Caki2 (cell line): ENCODE measurements at places on chromosomes 16 and 17. TPM values are rescaled to one million over a fixed set of nuclear protein-coding genes. Genes with fewer than 3 reads are reported as not detected.

The ARL5C gene
- total RNA-seq, result not detected in 2 replicates

DNA sequence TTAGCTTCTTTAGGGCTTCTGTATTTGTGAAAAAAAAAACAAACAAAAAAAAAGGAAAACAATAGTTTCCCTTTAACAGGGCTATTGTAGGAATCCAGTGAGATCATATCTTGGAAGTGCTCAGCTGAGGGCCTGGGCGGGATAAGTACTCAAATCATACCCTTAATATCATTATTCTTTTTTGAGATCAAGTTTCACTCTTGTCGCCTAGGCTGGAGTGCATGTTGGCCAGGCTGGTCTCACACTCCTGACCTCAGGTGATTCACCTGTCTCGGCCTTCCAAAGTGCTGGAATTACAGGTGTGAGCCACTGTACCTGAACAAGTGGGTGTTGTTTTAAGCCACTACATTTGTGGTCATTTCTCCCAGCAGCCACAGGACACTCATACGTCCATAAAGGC lies 87.0 kb downstream of the CDH13 start:
- DNase-seq, result no peak

The CDH15 gene
- total RNA-seq, result 0.51 and 1.0 TPM in 2 replicates

DNA sequence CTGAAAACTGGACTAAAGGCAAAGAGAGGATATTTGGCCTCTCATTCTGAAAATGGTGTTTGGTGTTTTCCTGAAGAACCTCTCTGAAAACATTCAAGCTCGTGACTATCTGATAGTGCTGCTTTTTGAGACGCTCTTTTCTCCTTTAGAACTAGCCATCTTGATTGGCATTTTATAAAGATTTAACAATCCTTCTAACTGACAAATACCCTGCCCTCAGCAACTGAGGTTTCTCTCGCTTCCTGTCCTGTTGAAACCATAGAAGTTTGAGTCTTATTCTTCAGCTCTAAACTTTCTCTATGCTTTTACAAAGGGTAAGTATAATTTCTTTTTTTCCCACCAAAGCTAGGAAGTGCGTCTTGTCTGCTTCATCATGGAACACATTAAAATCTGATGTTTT lies 13.3 kb downstream of the CNEP1R1 start:
- no peak for DNase-seq

DNA sequence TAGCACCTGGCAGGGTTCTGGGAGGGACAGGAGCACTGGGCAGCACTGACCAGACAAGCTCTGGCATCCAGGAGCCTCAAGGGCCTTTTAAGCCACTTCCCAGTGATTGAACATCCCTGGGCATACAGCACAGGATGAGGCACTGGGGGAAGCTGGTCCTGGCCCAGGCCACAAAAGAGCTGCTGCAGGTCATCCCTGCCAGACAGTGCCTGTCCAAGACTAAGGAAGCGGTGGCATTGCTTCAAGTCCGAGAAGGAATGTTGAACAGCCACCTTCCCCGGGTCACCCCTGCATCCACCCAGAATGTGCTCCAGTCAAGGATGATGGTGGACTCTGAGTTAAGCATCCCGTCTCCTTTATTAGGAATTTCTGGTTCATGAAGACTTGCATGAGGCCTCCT lies 1.2 kb upstream of the OSBPL7 start:
- no peak for DNase-seq

DNA sequence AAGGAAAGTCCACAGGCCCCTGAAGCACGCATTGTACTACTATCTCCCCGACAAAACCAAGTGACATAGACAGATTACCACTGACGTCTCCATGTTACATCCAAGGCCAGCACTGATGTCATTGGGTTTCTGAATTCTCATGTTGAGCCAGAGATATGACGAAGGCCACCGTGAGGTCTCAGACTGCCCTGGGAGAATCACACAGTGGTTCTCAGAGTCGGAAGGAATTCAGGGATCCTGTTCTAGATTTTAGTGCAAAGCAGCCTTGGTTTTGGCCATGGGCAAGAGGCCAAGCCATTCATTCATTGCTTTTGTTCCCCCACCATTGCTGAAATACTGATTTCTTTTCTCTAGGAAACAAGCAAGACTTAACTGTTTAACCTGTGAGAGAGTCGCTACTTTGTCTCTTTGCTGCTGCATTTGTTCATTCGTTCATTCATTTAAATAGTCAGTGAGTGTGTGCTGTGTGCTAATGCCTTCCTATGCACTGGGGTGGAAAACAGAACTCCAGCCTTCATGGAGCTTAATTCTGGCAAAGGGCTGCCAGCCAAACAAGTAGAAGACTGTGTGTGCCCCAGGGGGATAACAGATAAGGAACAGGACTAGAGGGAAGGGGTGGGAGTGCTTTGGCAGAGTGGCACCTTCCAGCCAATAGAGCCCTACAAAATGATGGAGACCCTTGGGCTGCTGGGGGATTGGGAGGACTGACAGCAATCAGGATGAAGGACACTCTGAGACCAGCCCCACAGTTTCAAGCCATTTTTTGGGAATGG lies 222.3 kb downstream of the MSI2 start:
- no peak for DNase-seq

The KIFC3 gene
- 89.2 and 132 TPM in 2 replicates for total RNA-seq

The MYCBPAP gene
- total RNA-seq, result 1.1 and 9.3 TPM in 2 replicates

DNA sequence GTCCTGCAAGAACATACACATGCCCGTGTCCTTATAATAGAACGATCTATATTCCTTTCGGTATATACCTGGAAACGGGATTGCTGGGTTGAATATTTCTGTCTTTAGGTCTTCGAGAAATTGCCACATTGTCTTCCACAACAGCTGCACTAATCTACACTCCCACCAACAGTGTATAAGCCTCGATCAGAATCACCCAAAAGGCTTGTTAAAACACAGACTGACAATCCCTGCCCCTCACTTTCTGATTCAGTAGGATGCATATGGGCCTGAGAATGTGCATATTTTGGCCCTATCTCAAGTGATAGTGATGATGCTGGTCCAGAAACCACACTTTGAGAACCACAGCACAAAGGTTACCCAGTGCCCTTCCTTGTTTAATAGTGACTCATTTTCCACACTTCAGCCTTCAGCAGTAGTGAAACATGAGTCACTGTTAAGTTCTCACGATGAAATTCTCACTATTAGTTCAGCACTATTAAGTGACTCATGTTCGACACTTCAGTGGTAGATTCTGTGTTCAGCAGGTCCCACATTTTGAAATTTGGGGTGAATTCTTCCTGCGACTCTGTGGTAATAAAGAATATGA lies 215.6 kb downstream of the GRIN2A start:
- DNase-seq, result peak; percentile 63

- DNase-seq, result peak; percentile 52
Measured at GRCh38 chr16:1920727-1921171, 2.5 kb upstream of the HS3ST6 start.

DNA sequence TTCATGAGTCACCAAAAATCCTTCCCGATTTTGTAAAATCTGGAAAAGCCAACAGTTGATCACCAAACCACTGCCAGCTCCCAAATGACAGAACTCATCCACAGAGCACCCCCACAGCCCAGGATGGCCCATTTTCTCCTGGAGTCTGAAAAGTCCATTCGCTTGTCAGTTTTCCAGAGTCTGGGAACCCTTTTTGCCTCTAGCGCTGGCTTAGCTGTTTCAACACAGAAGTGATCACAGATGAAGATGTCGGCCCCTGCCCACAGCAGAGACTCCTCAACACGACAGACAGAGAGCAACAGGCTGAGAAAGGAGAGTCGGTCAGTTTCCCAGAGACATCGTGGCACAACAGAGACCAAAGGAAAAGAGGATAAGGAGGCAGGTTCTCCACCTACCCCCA lies 66.4 kb downstream of the NXN start:
- no peak for DNase-seq

DNA sequence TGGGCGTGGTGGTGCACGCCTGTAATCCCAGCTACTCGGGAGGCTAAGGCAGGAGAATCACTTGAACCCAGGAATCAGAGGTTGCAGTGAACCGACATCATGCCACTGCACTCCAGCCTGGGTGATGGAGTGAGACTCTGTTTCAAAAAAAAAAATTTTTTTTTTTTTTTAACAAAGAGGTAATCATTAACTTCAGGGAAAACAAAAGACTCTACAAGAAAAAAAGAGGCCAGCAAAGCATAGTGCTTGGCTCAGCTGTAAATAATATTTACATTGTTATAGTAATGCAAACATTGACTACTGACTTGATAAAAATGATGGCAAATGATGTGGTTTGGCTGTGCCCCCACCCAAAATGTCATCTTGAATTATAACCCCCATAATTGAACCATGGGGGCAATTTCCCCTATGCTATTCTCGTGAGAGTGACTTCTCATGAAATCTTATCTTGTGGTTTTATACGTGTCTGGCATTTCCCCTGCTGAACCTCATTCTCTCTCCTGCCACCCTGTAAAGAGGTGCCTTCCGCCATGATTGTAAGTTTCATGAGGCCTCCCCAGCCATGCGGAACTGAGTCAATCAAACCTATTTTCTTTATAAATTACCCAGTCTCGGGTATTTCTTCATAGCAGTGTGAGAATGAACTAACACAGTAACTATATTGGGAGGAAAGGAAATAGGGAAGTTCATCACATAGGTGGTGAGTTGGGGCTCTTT lies 12.7 kb upstream of the SSTR2 start:
- peak; percentile 94 for DNase-seq

DNA sequence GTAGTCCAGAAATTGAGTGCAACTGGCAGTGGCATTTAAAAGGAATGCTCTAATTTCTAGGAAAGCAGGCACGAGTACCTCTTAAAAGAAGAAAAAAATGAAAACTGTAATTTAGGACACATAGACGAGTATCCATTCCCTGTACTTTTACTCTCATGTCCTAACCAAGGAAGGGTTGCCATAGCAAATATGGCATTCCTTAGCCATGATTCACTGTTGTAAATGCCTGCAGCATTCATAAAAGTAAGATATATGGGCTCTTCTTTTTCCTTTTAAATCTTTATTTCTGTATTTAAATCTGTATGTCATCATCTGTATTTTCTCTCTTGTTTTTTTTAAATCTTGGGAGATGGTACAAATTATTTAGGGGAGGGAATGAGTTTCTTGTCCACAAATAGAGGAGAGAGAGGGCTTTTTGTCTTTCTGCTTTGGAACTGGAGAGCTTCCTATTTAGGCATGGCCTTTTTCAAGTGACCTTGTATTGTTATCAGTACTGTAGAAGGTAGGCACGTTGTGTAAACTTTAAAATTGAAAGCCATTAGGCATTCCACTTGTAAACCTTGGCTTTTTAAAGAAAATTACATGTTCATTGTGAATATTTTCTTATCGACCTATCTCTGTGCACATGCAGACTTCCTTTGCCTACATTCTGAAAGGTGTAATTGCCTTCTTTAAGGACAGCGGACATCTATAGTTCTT lies 50.0 kb downstream of the TENT4B start:
- DNase-seq, result peak; percentile 78

The VASN gene
- 4.3 and 5.5 TPM in 2 replicates for total RNA-seq

- no peak for DNase-seq
Measured at GRCh38 chr17:77248216-77249114, 107.7 kb downstream of the SEC14L1 start.

- no peak for DNase-seq
Measured at GRCh38 chr17:73956595-73957465, 246.6 kb upstream of the RPL38 start.

- no peak for DNase-seq
Measured at GRCh38 chr16:86012221-86012620, 113.3 kb downstream of the IRF8 start.
